ENCODE measurements at places on chromosomes 3 and 15. TPM values are rescaled to one million over a fixed set of nuclear protein-coding genes. Genes with fewer than 3 reads are reported as not detected.

DNA sequence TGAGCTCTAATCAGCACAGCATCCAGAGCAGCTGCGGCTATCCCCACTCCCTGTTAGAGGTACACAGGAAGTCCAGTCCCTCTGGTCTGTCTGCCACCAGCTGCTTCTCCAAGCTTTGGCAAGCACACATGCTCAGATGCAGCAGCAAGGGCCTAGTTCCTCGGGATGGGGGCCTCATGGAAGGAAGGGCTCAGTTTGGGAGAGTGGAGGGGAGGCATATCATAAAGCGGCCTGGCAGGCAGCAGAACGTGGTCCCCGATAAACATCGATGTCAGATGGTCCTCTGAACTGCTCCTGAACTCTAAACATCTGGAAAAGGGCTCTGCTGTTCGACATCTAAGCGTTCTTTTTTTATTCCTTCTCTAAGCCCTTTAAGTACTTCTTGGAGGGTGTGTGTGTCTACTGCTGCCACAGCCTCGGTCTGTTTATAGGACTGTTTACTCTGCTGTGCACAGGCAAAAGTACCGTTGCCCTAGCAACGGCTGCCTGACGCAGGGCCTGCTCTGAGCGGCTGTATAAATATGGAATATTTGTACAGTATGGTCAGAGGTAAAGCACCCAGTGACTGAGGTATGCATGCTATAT is 74.6 kb downstream of the PRICKLE2 start:
- no peaks in the 10 kb centered on the region for H3K36me3 ChIP-seq
- no peaks in the 10 kb centered on the region for H3K27me3 ChIP-seq
- H3K4me1 ChIP-seq = no peaks in the 10 kb centered on the region
- H3K4me3 ChIP-seq = no peak overlapping the region

GRCh38 chr3:136802481-136802996 is 16.4 kb upstream of the SLC35G2 start:
- no peak overlapping the region for H3K27ac ChIP-seq
- H3K36me3 ChIP-seq = no peaks in the 10 kb centered on the region

DNA sequence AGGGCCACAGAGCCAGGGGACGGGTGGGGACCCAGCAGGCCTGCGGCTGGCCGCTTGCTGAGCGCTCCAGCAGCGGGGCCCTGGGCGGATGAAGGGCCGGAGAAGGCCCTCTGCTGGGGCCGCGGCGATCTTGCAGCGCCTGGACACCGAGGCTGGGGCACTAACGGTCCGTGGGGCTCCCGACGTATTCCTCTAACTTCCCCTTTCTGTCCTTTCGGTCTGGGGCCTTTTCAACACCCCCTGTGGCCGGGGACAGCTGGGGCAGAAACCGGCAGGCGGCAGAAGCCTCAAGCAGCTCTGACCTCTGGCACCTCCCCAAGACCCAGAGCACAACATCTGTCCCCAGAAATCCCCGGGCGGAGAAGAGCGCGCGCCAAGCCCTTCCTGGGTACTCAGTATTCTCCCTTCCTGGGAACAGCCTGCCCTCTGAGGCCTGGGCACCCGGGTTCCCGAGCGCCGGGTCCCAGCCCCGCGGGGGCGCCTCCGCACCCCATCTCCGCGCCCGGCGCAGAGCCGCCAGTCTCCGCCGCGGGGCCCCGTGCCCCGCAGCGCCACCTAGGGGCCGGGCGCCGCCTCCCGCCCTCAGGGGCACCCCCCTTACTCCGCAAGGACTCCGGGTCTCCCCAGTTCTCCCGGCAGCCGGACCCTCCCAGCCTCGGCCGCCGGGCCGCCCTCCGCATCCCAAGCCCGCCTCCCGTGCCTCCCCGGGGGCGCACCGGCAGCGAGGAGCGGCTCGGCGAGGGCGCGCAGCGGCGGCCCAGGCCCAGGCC is 582 bp upstream of the SLCO3A1 start:
- peaks cover 2% of the 10 kb centered on the region for H3K36me3 ChIP-seq
- DNase-seq = peak; percentile 90
- peaks cover 49% of the 10 kb centered on the region for H3K4me1 ChIP-seq
- H3K27me3 ChIP-seq = peaks cover 7% of the 10 kb centered on the region

DNA sequence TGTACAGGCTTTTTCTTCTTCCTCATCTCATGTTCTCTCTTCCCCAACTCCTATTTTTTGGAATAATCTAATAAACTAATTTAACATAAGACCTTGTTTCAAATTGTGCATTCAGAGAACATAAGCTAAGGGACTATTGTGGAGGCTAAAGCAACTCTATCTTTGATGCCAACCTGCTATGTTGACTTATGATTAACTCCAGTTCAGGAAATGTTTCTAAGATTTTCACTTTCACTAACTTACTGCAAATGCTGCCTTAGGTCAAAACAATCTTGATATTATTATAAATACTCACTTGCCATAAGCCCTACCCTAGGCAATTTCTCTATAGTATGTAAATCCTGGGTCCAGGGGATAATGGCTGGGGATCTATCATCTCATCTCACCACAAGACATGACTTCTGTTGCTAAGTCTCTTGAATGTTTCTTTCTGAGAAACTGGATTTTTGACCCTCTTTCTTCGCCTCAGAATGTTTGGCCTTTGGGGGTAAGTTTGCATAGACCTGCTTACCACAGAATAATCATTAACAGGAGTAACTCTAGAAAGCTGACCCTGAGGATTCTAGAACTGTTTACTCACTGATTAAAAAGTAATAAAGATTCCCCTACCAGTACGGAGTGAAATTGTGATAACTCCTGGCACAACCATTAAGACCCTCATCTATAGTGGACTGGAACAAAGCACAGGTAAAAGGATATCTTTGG is 768.1 kb downstream of the GBE1 start:
- DNase-seq = no peak
- H3K36me3 ChIP-seq = no peaks in the 10 kb centered on the region
- no peak overlapping the region for H3K4me3 ChIP-seq
- no peak overlapping the region for H3K27ac ChIP-seq
- no peaks in the 10 kb centered on the region for H3K4me1 ChIP-seq

DNA sequence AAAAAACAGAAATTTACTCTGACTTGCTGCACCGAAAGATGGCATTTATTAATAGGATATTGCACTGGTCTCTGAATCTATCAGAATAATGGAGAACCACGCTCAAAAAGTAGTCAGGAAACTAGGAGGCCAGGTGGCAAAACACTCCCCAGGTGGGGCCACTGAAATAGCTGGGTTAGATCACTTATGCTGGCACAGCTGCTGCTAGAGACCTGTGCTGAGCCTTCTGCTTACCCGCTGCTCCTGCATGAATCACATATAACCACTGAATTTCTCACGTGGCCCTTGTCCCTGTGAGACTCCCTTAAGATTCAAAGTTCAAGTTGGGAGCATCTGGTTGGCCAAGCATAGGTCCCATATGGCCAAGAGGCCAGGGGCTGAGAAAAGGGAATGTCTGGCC is 66.0 kb upstream of the OXTR start:
- no peak overlapping the region for H3K4me3 ChIP-seq
- H3K27ac ChIP-seq = no peak overlapping the region
- H3K36me3 ChIP-seq = peaks cover 3% of the 10 kb centered on the region
- no peak for DNase-seq
- H3K27me3 ChIP-seq = no peaks in the 10 kb centered on the region

- no peak overlapping the region for H3K4me3 ChIP-seq
- no peak for DNase-seq
- peaks cover 2% of the 10 kb centered on the region for H3K4me1 ChIP-seq
- H3K36me3 ChIP-seq = no peaks in the 10 kb centered on the region
These were observed 95.4 kb upstream of the AGBL1 start for GRCh38 chr15:85984241-85984640.

DNA sequence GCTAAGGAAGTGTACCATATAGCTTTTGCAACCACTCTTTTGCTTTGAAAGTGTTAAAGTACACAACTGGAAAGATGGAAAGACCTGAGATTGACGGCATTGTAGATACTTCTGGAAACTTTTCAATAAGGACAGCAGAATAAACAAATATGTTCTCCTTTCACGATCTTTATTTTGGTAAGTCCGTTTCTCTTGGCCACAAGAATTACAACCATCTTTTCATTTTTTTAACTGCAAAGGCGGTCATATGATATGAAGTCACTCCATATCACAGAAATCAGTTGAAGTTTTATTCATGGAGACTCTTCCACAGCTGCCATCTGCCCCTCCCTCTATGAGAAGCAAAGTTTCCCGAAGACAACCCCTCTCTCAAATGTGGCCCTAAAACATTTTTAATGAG is 303.4 kb upstream of the ICE2 start:
- no peak for DNase-seq
- no peaks in the 10 kb centered on the region for H3K27me3 ChIP-seq
- H3K4me1 ChIP-seq = no peaks in the 10 kb centered on the region

- no peaks in the 10 kb centered on the region for H3K27me3 ChIP-seq
- DNase-seq = no peak
- H3K36me3 ChIP-seq = peaks cover 16% of the 10 kb centered on the region
- peaks cover 4% of the 10 kb centered on the region for H3K4me1 ChIP-seq
- no peak overlapping the region for H3K27ac ChIP-seq
These were observed 16.4 kb downstream of the UBE2E2 start for GRCh38 chr3:23219552-23219951.

DNA sequence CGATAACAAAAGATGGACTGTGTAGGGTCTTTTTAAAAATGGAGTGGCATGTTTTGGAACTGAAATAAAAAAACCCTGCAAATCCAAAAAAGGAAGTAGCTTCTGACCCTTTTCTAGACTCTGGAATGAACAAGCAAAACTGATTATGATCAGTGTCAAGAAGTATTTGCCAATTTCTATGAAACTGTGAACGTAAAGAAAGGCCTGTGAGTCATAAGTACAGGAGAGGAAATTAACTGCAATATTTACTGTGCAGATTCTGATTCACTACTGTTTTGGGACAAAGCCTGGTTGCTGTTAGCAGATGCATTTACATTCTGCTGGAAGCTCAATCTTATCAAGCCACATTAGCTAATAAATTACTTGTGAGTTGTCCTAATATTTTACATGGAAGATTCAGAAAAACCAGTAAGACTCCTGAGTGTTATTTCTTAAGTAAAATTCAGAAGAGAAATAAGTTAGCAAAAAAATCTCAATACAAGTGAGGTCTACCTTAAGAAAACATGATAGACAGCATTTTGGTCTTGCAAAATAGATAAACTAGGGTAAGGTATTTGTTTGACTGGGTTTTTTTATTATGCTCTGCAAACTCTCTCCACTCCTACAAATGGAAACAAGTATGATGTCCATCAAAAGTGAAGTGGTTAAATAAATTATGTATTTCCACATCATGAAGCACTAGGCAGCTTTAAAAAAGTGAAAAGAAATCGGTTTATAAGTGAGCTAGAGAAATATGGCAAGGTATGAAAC is 90.2 kb upstream of the LMOD3 start:
- no peak for DNase-seq
- H3K4me3 ChIP-seq = peak overlapping the region; percentile 46
- H3K4me1 ChIP-seq = peaks cover 32% of the 10 kb centered on the region
- H3K27ac ChIP-seq = peak overlapping the region; percentile 80
- no peaks in the 10 kb centered on the region for H3K27me3 ChIP-seq

- H3K27me3 ChIP-seq = peaks cover 21% of the 10 kb centered on the region
- DNase-seq = no peak
- H3K4me1 ChIP-seq = peaks cover 2% of the 10 kb centered on the region
- H3K4me3 ChIP-seq = no peak overlapping the region
- H3K36me3 ChIP-seq = no peaks in the 10 kb centered on the region
- H3K27ac ChIP-seq = no peak overlapping the region
These were observed 76.7 kb downstream of the ADAMTS7 start for GRCh38 chr15:78734451-78735064.

DNA sequence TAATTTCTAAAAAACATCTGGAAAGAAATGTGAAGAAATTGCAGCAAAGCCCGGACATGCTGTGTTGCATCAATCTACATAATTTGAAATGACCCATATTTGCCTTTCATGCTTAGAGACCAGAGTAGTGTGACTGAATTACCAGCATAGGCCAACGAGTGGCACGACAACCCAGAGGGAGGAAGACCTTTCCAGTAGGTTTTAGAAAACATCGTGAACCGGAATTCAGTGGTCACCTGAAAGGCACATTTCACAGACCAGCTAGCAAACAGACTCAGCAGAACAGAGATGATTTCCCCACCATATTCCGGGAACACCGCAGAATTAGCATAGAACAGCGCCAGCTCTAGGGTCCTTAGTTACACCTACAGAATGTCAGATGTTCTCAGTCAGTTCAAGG is 620.0 kb upstream of the ZNF385D start:
- peaks cover 3% of the 10 kb centered on the region for H3K4me1 ChIP-seq
- no peak overlapping the region for H3K27ac ChIP-seq
- peaks cover 22% of the 10 kb centered on the region for H3K27me3 ChIP-seq

GRCh38 chr3:184405075-184406030 is 25.5 kb downstream of the CHRD start:
- H3K4me1 ChIP-seq = no peaks in the 10 kb centered on the region
- H3K27me3 ChIP-seq = peaks cover 17% of the 10 kb centered on the region
- H3K36me3 ChIP-seq = no peaks in the 10 kb centered on the region
- H3K4me3 ChIP-seq = no peak overlapping the region

DNA sequence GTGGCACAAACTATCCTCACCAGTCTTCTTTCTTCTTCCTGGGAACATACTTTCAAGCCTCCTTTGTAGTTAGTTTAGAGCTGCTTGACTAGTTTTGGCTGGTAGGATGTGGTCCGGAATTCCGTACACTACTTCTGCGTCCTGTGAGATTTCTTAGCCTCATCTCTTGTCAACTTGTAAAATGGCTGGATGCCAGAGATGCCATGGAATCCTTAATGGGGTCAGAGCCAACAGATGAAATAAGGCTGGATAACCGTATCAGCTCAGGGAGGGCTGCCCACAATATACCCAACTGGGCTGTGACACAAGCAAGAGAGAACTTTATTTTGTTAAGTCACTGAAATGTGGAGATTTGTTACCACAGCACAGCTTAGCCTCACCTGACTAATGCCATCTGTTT is 466.9 kb upstream of the MDFIC2 start:
- peaks cover 1% of the 10 kb centered on the region for H3K36me3 ChIP-seq
- DNase-seq = no peak
- H3K4me3 ChIP-seq = no peak overlapping the region

DNA sequence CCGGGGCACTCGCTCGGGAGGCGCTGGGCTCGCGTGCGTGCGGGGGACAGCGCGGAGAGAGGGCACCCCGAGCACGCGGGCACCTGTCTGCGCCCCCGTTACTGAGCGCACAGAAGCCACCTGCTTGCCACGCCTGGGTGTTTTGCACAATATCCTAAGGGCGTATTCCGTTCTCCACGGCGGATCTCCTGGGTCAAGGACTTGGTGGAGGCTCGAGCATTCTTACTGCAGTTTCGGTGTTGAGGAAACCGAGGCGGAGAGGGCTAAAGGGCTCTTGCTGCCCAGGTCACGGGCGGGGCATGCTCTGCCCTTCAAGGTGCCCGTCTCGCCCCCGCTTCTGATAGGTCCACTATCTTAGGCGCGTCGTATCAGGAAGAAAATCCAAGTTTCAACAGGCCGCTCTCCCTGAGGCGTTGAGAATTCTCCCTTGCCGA is 526 bp downstream of the GPD1L start:
- peak overlapping the region; percentile 90 for H3K27ac ChIP-seq
- peak overlapping the region; percentile 97 for H3K4me3 ChIP-seq
- H3K27me3 ChIP-seq = no peaks in the 10 kb centered on the region
- no peak for DNase-seq
- H3K4me1 ChIP-seq = peaks cover 29% of the 10 kb centered on the region
- peaks cover 20% of the 10 kb centered on the region for H3K36me3 ChIP-seq

- peak overlapping the region; percentile 86 for H3K4me3 ChIP-seq
- peak overlapping the region; percentile 81 for H3K27ac ChIP-seq
- peaks cover 3% of the 10 kb centered on the region for H3K36me3 ChIP-seq
- H3K4me1 ChIP-seq = peaks cover 14% of the 10 kb centered on the region
These were observed 564 bp upstream of the PIGZ start for GRCh38 chr3:196969134-196969659.

Gene MST1
- 10.3 TPM for total RNA-seq

Gene TGM5
- 0.11 TPM for total RNA-seq

Gene COMMD4
- 78.2 TPM for total RNA-seq

Gene KCNAB1
- total RNA-seq = not detected

Gene HYAL1
- 0.28 TPM for total RNA-seq

Gene SAMMSON
- not detected for total RNA-seq

Gene REC114
- total RNA-seq = not detected

Gene TRH
- not detected for total RNA-seq

Measured in activated naive CD8-positive, alpha-beta T cell treated with anti-CD3 and anti-CD28 coated beads, Interleukin-2, amount 10 ng/mL, durations not matched to agents 7 days and 5 days (primary cell).